HuH-7 (cell line): ENCODE measurements at places on chromosomes 2 and 18.

DNA sequence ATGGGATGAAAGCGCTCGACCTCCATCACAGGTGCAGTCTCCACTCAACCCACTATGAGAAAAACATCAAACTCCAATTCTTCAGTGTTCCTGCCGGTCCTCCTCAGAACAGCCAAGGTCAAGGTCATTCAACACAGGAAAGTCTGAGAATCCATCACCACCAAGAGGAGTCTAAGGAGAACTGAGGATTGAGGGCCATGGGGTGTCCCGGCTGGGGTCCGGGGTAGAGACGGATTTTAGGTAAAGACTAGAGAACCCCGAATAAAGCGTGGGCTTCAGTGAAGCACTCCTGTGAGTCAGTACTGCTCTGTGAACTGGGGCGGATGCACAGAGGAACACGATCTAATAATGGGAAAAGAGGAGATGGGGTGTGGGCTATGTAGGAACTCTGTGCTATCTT is 41.8 kb downstream of the PTGR3 start:
- DNase-seq = no peak

DNA sequence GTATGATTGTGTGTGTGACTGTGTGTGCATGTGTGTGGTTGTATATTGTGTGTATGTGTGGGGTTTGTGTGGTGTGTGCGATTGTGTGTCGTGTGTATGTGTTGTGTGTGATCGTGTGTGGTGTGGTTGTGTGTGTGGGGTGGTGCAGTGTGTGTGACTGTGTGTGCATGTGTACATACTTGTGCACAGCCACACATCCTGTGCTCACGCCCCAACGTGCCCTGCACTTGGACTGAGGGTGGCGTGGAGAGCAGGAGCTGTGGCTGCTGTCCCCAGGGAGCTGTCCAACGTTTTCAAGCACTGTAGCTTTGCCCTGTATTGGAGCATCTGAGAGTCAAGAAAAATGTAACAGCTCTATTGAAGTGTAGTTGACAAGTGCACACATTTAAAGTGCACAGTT is 243.2 kb upstream of the HDAC4 start:
- DNase-seq = peak; percentile 24

DNA sequence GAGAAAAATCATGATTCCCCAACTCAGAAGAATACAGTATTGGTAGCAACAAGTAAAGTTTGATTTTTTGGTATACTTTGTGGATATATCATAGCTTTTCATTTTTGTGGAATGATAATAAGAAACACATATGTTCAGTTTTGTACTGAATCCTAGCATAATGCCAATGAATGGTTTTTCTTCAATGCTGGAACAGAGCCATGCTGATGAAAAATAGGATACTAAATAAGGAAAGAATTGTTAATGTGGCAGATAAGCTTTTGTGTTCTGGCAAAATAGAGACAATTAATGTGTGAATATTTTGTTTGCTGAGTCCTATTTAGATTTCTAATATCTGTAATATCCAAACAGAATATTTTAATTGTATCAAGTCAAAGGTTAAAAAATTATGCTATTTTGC is 21.9 kb downstream of the CD28 start:
- DNase-seq = no peak

GRCh38 chr2:135743860-135744259 is 2.2 kb downstream of the UBXN4 start:
- no peak for DNase-seq

GRCh38 chr2:127873707-127874303 is 12.0 kb downstream of the AMMECR1L start:
- no peak for DNase-seq

DNA sequence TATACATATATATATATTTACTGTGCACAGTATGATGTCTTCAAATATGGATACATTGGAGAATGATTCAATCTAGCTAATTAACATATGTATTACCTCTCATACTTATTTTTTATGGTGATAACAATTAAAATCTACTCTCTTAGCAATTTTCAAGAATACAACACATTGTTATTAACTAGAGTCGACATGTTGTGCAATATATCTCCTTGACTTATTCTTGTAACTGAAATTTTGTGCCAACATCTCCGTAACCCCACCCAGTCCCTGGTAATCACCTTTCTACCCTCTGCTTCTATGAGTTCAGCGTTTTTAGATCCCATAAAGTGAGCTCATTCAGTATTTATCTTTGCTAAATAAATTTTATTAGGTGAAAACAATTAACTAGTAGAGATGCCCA is 216.4 kb upstream of the TMEM200C start:
- DNase-seq = no peak

GRCh38 chr18:44290366-44290977 is 390.2 kb upstream of the SETBP1 start:
- no peak for DNase-seq

GRCh38 chr2:113160962-113161361 is 12.8 kb upstream of the PSD4 start:
- no peak for DNase-seq

DNA sequence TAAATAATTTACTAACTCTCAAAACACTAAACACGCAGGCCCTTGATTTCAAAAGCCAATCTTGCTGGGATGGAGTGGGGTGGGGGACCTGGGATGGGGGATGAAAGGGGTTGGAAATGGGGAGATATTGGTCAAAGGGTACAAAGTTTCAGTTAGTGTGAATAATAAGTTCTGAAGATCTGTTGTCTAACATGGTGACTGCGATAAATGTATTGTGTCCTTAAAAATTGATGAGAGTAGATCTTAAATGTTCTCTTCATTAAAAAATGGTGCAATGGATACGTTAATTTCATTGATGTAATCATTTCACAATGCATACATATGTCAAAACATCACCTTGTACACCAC is 505 bp upstream of the ACYP2 start:
- peak; percentile 24 for DNase-seq

DNA sequence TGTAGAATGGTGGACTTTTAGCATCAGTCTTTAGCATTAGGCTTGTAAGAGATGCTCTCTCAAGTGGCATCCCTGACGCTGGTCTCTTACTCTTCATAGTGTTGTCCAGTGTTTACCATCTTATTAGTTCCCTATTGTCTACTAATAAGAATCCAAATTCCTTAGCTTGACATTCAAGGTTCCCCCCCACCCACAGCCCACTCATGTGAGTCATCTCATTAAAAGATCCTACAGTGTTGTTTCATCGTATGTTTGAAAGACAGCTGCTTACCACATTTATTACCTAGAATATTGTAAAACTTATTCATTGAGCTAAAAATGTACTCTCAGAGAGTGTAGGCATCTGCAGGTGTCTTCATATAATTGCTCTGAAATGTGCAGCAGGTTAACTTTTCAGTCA is 28.5 kb downstream of the EIF5B start:
- DNase-seq = no peak

DNA sequence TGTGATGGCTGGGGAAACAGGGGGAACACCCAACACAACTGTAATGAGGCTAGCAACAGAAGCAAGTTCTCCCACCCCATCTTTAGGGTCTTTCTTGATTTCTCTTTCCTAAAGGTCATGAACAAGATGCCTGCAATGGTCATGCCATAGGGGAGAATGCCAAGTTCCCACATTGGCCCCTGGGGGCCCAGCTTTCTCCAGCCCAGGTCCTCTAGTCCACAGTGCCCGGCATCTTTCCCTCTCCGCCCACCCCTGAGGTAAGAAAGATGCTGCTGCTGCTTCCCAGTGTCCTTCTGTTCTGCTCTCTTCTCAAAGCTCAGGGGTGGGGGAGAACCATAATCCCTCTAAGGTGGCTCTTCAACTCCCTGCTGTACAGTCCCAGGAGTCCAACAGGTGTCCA is 78.0 kb downstream of the LOXHD1 start:
- DNase-seq = no peak

GRCh38 chr2:168490015-168490874 is 34.2 kb downstream of the CERS6 start:
- peak; percentile 28 for DNase-seq

- no peak for DNase-seq
Measured at GRCh38 chr2:43419876-43420275, 176.0 kb downstream of the THADA start.

DNA sequence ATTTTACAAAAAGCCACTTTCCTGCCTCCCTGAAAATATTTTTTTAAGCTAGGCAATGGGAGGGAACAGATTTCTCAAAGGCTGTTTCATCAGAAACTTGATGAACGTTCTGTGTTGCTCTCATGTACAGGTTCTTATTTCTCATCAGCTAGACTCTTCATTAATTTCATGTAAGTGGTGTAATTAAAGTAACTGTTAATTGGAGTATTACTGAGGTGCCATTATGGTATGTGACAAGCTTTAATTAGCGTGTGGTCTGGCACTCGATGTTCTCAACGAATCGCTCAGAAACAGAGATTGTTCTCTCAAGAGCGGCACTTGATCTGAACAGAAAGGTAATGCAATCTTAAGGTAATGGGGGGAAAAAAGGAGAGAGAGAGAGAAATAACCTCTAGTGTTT is 81.9 kb upstream of the MYCN start:
- DNase-seq = no peak

- DNase-seq = no peak
Measured at GRCh38 chr2:119338826-119339561, 27.6 kb downstream of the C2orf76 start.

DNA sequence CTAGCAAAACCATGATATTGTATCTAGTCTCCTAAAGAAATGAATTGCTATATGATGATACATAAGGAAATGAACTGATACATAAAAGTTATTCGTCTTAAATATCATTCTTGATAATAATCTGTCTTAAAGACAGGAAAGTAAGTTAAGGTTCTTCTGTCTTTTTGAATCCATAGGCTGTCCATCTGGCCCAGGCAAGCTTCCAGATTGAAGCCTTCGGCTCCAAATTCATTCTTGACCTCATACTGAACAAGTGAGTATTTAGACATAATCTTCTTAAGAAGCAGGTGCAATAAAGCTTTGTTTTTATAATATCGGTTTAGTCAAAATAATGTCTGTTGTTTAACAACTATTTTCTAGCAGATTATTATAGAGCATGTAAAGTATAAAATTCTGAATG is 37.7 kb downstream of the ADAM23 start:
- no peak for DNase-seq

GRCh38 chr18:73552171-73552570 is 595.5 kb downstream of the FBXO15 start:
- DNase-seq = no peak

GRCh38 chr2:14536976-14537375 is 95.5 kb upstream of the LRATD1 start:
- no peak for DNase-seq
